ENCODE measurements at places on chromosomes 3 and 15.

DNA sequence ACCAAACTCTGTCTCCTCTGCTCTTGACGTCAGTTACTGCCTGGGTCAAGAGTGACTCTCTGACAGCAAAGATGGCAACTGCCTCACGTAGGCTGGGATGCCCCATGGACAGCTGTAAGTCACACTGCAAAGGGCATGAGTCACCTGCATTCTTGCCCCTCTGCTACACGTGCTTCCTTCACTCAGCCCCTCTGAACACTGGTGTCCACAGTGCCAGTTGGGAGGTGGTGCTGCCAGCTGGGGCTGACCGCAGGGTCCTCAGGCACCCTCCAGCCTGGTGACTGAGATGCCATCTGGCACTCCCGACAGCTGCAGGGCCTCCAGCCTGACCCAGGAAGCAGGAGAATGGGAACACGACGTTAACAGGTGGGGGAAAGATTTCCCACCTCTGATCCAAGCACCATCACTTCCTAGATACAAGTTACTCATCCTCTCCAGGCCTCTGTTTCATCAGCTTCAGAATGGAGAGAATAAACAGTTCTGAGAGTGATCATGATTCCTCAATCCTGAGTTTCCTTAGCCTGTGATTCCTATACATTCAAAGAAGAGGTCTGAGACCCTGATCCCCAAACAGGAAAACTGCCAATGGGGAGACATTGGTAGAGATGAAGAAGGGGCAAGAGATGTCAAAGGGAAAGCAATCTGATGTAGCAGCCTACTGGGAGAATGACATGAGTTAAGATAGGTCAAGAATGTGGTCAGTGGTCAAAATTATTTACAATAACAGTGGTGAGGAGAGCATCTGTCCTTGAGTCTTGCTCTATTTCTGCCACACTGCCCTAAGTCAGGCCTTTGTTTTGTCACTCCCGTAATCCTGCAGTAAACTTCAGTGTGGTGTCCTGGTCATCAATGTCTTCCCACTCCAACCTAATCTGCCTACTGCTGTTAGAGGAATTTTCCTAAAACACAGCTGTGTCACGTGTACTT, 86.1 kb upstream of the BCL6 start:
- no peak for DNase-seq

GRCh38 chr3:134850761-134851160, 55.7 kb downstream of the EPHB1 start:
- DNase-seq: no peak

DNA sequence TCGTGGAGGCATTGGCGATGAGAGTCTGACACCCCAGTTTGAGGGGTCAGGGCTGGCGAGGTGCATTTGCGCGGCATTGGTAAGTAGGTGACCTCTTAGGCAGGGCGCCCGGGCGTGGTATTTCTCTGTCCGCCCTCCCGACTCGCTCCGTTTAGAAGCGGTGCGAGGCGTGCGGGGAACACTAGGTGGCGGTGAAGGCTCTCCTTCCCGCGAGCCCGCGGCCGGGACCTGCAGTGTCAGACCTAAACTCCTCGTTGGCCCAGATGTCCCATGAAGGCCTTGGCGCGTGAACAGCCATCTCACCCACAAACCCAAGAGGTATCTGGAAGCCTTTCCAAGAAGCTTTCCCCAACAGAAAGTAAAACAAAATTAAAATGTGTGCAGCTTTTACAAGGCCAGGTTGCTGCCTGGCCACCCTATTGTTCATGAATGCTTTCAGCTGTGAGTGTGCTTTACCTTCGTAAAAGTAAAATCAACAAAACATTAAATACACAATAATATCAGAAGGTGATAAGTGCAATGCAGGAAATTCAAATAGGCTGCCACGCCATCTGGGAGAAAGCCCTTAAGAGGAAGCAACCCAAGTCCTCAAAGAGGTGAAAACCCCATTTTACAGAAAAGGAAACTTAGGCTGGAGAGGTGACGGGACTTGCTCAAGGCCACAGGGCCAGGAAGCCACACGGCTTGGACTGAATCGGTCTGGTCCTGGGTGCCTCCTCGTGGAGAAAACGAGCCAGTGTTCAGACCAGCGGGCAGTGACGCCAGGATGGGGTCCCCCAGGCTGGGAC, 120.3 kb downstream of the ETFA start:
- peak; percentile 87 for DNase-seq

- peak; percentile 56 for DNase-seq
Observed at GRCh38 chr3:66039590-66039887, 821 bp upstream of the MAGI1 start.

DNA sequence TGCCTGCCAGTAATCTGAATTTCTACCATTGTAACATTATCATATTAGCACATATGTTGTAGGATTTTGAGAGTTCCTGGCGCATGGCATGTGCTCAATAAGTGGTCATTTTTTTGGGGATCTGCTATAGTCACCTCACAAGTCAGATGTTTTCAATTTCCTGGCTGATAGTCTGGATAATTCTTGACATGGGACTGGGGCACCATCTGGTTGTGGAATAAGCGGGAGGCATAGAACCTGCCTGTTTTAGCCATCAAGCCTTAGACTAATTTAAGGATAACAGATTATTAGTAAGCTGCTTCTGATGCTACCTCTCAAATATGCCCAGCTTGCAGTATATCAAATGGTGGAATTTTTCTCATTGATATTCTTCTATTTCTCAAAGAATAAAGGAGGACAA, 39.1 kb downstream of the GASK1A start:
- no peak for DNase-seq

DNA sequence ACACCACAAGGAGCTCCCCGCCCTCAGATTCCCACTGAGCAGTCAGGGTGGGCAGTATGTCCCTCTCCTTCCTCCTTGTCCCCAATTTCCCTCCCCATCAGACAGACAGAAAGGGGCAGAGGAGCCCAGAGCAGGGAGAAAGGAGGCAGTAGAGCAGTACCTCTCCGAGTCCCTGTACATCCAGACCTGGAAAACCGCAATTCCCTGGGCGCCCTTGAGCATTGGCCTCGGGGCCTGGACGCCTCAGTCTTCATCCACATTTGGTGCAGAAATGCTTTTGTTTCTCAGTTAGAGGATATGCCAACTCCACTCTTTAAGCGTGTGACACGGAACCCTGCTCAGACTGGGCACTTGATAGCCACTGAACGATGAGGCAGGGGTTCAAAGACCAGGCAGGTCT, 5.9 kb downstream of the ISG20 start:
- DNase-seq: no peak

DNA sequence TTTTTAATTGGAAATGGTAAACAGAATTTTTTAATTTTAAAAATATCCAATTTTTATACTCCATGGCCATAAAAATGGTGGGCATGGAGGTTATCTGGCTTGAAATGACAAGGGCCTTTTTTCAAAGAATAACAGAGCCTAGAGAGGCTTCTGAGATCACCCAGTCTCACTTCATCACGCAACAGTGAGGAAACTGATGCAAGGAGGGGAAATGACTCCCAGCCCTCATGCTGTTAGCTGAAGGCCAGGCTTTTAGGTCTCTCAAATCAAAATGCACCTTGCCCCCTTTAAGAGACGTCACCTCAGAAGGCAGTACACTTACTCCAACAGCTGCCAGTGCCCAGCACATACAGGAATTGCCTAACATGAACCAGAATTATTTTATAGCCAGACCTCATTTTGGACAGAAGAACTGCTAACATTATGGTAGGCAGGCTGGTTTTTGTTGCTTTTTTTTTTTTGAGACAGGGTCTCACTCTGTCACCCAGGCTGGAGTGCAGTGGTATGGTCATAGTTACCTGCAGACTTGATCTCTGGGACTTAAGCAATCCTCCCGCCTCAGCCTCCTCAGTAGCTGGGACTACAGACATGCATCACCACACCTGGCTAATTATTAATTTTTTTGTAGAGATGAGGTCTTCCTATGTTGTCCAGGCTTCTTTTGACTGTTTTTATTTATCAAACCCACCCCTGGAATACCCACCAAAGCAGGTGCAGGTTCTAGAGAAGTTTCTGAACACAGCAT, 9.1 kb downstream of the RAB43 start:
- DNase-seq: no peak

GRCh38 chr15:63194880-63195568, 5.6 kb downstream of the RAB8B start:
- DNase-seq: no peak

GRCh38 chr3:99971761-99972160, 142.5 kb downstream of the FILIP1L start:
- DNase-seq: no peak

DNA sequence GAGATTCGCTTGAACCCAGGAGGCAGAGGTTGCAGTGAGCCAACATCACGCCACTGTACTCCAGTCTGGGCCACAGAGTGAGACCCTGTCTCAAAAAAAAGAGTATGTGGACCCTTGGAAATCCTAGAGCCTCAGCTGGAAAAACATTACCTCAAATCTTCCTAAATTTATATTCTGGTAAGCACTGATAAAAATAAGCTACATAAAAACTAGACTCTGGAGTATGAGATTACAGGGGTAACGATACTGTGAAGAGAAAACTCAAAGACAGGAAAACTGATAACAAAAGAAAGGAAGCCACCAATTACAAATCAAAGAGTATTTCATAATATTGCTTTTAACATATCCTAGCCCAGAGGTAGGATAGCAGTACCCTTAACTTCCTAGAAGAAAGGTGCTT, 30.3 kb downstream of the SETD2 start:
- DNase-seq: no peak

DNA sequence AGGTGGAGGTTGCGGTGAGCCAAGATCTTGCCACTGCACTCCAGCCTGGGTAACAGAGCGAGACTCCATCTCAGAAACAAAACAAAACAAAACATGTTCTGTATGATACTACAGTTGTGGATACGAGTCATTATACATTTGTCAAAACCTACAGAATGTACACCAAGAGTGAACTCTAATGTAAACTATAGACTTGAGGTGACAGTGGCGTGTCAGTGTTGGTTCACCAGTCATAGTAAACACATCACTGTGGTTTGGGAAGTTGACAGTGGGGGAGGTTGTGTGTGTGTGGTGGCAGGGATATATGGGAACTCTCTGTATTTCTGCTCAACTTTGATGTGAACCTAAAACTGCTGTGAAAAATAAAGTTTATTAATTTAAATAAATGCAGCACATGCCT, 33.0 kb upstream of the GNB5 start:
- DNase-seq: no peak

GRCh38 chr3:55567615-55568014, 80.5 kb upstream of the WNT5A start:
- DNase-seq: no peak

DNA sequence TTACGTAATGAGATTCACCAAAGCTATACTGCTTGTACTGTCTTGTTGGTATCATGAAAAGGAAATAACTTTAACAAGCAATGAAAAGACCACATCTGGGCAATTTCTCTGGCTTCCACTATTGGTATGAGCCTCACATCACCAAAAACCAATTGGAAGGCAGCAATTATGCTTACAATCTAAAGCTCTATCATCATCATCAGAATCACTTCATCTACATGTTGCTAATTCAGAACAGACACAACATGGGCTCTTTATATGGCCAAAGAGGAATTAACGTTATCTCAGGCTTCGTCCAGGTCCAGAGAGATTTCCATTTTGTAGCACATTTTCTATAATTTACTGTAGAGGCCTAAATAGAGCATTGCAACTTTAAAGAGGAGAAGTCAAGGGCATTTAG, 36.6 kb upstream of the SLCO3A1 start:
- DNase-seq: no peak

DNA sequence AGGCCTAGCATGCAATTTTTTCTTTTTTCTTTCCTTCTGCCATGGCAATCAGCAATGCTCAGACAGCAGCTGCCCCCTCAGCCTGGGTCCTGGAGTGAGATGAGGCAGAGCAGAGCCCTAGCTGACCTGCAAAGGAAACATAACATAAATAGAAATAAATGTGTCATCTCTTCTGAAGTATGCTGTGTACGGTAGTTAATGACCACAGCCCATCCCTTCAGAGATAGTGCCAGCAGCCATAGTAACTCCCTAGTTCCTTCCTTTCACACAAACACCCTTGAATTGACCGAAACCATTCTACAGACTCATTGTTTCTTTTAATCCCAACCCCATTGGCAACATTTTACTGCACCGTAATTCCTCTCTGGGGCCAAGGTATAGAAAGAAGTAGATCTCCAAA, 8.4 kb upstream of the CD47 start:
- DNase-seq: no peak

- no peak for DNase-seq
Observed at GRCh38 chr3:164233951-164234350, 844.3 kb downstream of the SI start.

DNA sequence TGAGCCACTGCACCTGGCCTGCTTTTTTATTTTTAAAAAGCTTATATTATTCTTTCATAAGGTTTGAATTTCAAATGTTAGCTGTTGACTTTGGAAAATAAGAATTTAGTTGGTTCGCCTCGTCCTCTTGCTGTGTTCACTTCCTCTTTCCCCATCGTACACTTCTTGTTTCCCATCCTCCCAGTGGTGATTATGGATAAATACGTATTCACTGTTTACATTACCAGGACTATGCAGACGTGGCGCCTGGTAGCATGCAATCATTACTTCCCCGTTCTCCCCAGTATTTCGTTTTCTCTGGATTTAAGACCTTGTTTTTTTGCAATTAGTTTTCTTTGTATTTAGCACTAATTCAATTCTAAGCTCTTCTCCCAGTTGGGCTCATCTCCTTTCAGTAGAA, 70.1 kb downstream of the LMLN start:
- no peak for DNase-seq

DNA sequence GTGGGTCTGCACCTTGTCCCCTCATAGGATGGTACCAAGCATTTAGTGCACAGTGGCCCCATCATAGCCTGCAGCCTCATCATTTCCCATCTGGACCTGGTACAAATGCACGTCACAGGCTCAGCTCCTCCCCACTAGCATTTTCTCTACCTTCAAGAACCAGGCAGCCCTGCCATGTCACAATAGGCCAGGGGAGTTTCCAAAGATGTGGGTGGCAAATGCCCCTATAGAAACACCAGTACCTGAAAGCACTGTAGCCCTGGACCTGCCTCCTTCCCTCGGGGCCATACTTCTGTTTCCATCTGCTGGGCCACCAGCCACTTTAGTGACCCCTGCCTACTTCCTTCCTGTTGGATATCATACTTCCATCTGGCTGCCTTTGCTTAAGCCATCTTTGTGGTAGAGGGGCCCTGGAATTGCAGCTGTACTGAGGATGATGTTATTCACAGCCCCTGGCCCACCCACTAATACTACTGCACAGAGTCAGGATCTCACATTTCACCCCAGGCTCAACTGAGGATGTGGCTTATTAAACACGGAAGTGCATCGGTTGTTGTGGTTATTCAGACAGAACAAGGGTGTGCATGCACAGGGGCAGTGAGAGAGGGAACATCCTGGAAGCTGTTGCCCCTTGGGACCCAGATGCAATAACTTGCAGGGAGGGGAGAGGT, 3.8 kb downstream of the TCTA start:
- no peak for DNase-seq

- peak; percentile 58 for DNase-seq
Observed at GRCh38 chr3:149808209-149808829, 4.7 kb upstream of the RNF13 start.

- no peak for DNase-seq
Observed at GRCh38 chr3:57421336-57421735, 122.8 kb downstream of the DNAH12 start.

DNA sequence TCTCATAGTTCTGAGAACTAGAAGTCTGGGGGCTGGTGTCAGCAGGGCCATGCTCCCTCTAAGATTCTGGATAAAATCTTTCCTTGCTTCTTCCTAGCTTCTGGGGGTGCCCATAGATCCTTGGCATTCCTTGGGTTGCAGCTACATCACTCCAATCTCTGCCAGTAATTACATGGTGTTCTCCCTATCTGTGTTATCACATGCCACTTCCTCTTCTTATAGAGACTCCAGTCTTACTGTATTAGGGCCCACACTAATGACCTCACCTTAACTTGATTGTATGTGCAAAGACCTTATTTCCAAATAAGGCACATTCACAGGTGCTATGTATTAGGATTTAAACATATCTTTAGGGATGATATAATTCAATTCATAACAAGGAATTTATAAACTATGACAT, 618.5 kb downstream of the FGF12 start:
- DNase-seq: no peak

Data from nephron progenitor cell (in vitro differentiated cells).